Mammary epithelial cell (primary cell): ENCODE measurements at places on chromosomes 11 and 22. TPM values are rescaled to one million over a fixed set of nuclear protein-coding genes. Genes with fewer than 3 reads are reported as not detected.

- no peak for DNase-seq
Measured at GRCh38 chr11:73225001-73225686, 7.1 kb downstream of the P2RY2 start.

GRCh38 chr11:78032090-78032489 is 9.0 kb upstream of the KCTD14 start:
- DNase-seq: no peak

DNA sequence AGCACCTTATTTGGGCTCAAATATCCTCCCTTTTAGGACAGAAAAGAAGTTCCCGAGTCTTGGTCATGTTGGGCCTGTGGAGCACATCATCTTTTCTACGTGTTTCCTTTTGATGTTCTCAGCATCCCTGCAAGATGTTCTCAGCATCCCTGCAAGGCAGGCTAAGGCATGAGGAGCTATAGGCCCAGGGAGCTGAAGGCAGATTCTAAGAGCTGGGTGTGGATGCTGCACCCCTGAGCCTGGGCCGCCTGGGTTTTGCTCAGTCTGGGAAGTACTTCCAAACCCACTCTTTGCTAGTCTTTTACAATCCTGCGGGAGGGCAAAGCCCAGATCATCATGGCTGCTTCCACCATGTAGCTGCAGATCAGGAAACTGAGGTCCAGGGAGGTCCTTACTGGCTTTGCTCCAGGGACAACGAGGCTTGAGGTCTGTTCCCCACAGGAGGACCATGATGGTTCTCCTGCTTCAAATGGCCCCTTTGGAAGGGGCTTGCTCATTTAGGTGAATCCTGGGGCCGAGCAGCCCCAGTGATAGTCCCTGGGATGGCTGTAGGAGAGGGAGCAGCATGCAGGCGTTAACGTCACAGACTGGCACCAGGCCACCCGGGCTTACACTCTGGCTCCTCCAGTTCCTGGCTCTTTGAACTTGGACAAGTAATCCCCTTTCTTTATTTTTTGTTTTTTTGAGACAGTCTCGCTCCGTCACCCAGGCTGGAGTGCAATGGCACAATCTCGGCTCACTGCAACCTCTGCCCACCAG is 10.6 kb downstream of the LRRC75B start:
- DNase-seq: no peak

- DNase-seq: no peak
Measured at GRCh38 chr11:65442842-65443331, 20.3 kb downstream of the NEAT1 start.

The SLC22A8 gene
- not detected for polyA plus RNA-seq

The DDX10 gene
- polyA plus RNA-seq: 24.1 TPM
